ENCODE measurements at places on chromosomes 2 and 18. TPM values are rescaled to one million over a fixed set of nuclear protein-coding genes. Genes with fewer than 3 reads are reported as not detected.

DNA sequence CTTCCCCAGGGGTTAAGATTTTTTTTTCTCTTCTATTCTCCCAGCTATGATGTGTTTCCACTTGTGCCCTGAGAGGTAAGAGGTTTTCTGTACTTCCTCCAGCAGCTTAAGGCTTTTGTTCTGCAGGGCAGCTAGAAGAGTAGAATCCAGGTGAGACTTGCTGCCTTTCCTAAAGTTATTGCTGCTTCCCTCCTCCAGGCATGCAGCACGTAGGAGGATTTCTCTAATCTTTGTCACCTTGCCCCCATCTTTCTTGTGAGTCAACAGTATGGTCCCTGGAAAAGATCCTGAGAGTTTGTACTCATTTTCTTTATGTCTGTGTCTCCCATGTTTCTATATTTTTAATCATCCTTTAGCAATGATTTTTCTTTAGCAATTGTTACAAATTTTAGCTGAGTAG is 462.2 kb downstream of the SETBP1 start:
- no peaks in the 10 kb centered on the region for H3K36me3 ChIP-seq
- no peak overlapping the region for H3K4me3 ChIP-seq
- H3K27me3 ChIP-seq: no peaks in the 10 kb centered on the region
- H3K4me1 ChIP-seq: no peaks in the 10 kb centered on the region
- no peak overlapping the region for H3K27ac ChIP-seq

DNA sequence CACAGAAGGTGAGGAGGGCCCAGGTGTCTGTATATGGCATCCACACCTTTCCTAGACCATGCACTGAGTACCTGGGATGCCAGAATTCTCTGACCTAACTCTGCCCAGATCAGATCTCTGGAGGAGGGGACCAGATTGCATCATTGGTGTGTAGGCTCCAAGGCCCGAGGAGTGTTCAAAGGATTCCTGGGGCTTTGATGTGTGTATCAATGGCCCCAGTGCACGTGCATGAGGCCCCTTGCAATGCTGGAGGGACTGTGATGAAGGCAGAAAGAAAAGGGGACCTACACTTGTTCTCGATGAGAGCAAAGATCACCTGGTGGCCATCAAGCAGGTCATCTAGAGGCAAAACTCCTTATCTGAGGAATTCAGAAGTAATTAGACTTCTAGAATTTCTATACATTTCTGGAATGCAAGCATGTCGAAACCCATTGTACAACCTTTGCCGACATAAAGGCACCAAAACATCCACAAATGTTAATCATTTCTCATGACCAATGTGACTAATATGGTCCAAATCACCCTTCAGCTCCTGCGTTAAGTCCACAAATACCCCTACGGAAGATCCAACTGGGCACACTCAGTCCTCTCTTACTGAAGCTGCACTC is 123.5 kb downstream of the CHST9 start:
- no peak overlapping the region for H3K4me3 ChIP-seq
- no peak overlapping the region for H3K27ac ChIP-seq
- no peaks in the 10 kb centered on the region for H3K4me1 ChIP-seq
- H3K36me3 ChIP-seq: no peaks in the 10 kb centered on the region
- H3K27me3 ChIP-seq: no peaks in the 10 kb centered on the region
- DNase-seq: no peak

DNA sequence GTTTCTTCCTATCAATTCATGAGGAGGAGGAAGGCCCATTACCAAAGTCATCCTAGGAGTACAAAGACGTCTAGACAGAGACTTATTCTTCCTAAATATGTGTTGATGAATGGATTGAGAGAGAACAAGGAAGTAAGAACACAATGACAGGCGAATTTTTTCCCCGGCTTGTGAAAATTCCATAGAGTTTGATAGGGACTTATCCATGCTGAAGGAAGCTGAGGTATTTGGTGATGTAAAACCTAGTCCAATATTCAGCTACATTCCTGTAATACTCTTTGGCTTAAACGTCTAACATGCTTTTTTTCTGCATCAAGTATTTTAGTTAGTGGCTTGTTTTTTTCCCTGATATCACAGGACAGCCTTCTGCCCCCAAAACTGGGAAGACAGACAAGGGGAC is 121.9 kb upstream of the MYT1L start:
- H3K27ac ChIP-seq: no peak overlapping the region
- DNase-seq: no peak
- H3K27me3 ChIP-seq: no peaks in the 10 kb centered on the region
- no peaks in the 10 kb centered on the region for H3K36me3 ChIP-seq
- H3K4me3 ChIP-seq: no peak overlapping the region

DNA sequence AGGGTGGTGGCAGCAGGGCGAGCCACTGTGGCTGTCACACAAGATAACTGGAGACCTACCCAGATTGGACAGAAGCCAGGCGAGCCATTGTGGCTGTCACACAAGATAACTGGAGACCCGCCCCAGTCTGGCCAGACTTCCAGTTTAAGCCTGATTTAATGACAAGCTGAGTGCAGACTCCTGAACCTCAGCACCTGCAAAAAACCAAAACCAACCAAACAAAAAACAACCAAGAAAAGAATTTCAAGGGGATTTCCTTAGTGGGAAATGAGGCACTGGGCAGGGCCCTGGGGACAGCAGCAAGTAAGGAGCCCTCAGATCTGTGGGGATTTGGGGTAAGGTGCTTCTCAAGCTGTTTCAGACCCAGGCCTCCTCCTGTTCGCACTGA is 95.2 kb upstream of the BOD1L2 start:
- no peak overlapping the region for H3K27ac ChIP-seq
- H3K36me3 ChIP-seq: no peaks in the 10 kb centered on the region
- no peak overlapping the region for H3K4me3 ChIP-seq
- no peaks in the 10 kb centered on the region for H3K27me3 ChIP-seq

DNA sequence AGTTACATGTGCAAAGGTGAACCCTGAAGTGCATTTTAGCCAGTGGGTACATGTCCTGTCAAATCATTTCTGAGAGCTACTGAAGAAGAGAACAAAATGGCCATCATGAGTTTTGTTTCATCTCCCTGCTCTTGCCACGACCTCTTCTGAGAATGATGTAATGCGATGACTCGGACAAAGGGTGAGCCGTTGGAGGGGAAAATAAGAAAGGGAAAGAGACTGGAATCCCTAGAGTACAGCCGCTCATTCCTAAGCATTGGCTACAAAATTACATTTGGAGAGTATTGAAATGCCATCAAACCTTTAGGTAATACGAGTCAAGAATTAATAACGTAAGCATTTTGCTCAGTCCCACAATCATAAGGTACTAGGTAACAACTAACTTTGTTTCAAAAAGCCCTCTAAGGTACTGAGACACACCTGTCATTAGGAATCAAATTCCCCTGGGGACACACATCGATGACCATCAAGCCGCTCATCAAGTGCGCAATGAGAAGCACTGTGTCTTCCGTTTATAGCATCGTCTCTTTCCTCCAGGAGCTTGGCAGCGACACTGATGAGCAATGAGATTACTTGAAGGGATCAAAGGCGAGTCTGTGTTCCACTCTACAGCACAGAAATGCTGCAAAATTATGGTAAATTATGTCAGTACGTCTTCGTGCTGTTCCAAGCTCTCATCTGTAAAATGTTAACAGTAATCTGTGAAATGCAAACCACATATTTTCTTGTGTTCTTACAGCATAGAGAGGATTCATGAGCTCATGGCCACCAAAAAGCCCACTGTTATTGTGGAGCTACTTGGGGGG is 97.3 kb upstream of the PIEZO2 start:
- no peak overlapping the region for H3K4me3 ChIP-seq
- no peak overlapping the region for H3K27ac ChIP-seq
- no peaks in the 10 kb centered on the region for H3K4me1 ChIP-seq
- DNase-seq: no peak
- H3K27me3 ChIP-seq: no peaks in the 10 kb centered on the region
- no peaks in the 10 kb centered on the region for H3K36me3 ChIP-seq

DNA sequence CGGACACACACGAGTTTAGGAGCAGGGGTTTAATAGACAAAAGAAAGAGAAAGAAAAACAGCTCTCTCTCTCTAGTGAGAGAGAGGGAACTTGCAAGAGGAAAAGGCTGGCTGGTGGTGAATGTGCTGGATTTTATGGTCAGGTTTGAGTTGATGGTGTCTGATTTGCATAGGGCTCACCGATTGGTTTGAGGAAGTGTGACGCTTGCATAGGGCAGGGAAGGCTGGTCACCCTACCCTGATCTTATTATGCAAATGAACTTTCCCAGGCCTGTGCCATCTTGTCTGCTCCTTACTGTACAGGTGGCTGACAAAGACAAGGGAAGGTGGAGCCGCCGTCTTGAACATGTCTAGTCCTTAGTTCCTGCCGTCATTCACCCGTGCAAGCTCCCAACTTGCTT is 408.9 kb downstream of the RIT2 start:
- H3K4me3 ChIP-seq: no peak overlapping the region
- H3K4me1 ChIP-seq: no peaks in the 10 kb centered on the region
- no peaks in the 10 kb centered on the region for H3K27me3 ChIP-seq
- DNase-seq: no peak
- H3K36me3 ChIP-seq: no peaks in the 10 kb centered on the region

MRPL19 gene
- total RNA-seq: 75.0 TPM

- no peak overlapping the region for H3K4me3 ChIP-seq
- H3K4me1 ChIP-seq: no peaks in the 10 kb centered on the region
- DNase-seq: no peak
- no peaks in the 10 kb centered on the region for H3K27me3 ChIP-seq
- no peaks in the 10 kb centered on the region for H3K36me3 ChIP-seq
Observed at GRCh38 chr2:225367482-225367881, 32.0 kb upstream of the NYAP2 start.

DNA sequence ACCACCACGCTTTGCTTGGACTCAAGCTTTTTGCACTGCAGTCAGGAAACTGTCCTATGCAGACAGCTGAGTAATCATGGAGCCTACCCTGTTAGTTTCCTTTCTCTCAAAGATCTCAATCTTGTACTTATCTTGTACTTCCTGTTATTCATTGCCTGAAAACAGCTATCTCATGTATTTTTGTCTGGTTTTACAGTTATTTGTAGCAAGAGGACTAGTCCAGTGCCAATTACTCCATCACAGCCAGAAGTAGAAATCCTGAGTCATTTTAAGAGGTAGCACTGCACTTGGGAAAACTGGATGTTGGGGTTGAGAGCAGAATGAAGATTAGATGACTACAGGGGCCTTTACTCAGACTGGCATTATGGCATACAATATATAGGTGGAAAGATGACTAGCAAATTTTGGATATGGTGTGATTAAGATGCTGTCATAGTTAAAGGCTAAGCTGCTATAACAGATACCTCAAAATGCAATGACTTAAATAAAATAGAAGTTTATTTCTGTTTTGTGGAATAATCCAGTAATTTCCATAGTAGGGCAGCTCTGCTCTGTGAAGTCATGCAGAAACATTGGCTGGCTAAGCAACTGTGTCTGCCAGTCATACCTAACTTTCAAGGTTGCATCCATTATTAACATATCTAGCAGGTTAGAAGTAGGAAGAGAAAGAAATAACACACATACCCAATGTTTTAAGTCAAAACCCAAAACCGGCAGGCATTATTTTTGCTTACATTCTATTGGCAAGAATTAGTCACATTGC is 21.1 kb upstream of the CHMP3 start:
- peak overlapping the region; percentile 5 for H3K4me3 ChIP-seq
- H3K4me1 ChIP-seq: peaks cover 15% of the 10 kb centered on the region
- no peak for DNase-seq
- H3K27me3 ChIP-seq: peaks cover 3% of the 10 kb centered on the region
- peaks cover 8% of the 10 kb centered on the region for H3K36me3 ChIP-seq

- H3K27ac ChIP-seq: no peak overlapping the region
- no peaks in the 10 kb centered on the region for H3K27me3 ChIP-seq
- no peak for DNase-seq
- H3K4me3 ChIP-seq: no peak overlapping the region
- H3K36me3 ChIP-seq: no peaks in the 10 kb centered on the region
Observed at GRCh38 chr2:22817197-22817596, 567.8 kb upstream of the KLHL29 start.

SRBD1 gene
- 15.2 TPM for total RNA-seq

RGPD6 gene
- total RNA-seq: 21.7 TPM

RAB6C gene
- total RNA-seq: not detected

OR6B2 gene
- total RNA-seq: not detected

DNA sequence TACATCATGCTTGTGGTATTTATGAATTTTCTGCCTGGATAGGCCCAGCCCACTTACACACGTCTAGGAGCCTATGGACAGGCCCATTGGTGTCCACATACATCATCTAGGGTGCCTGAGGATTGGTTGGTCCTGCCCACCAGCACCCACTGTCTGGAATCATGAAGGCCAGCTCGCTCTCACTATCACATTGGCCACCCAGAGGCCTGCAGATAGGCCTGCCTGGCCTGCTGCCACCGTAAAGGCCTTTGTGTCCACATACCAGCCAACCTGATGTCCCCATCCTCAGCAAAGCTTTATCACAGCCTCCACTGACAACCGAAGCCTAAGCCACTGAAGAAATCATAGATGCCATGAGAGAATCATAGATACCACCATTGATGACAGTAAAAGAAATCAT is 40.2 kb downstream of the METTL21A start:
- no peak overlapping the region for H3K4me3 ChIP-seq
- no peaks in the 10 kb centered on the region for H3K27me3 ChIP-seq
- H3K4me1 ChIP-seq: peaks cover 36% of the 10 kb centered on the region
- no peak overlapping the region for H3K27ac ChIP-seq
- peaks cover 75% of the 10 kb centered on the region for H3K36me3 ChIP-seq

DNAH7 gene
- not detected for total RNA-seq

GRCh38 chr2:241272303-241273209 is 42.9 kb downstream of the HDLBP start:
- peak overlapping the region; percentile 50 for H3K27ac ChIP-seq
- peaks cover 33% of the 10 kb centered on the region for H3K36me3 ChIP-seq
- DNase-seq: peak; percentile 45
- peak overlapping the region; percentile 70 for H3K4me3 ChIP-seq

DNA sequence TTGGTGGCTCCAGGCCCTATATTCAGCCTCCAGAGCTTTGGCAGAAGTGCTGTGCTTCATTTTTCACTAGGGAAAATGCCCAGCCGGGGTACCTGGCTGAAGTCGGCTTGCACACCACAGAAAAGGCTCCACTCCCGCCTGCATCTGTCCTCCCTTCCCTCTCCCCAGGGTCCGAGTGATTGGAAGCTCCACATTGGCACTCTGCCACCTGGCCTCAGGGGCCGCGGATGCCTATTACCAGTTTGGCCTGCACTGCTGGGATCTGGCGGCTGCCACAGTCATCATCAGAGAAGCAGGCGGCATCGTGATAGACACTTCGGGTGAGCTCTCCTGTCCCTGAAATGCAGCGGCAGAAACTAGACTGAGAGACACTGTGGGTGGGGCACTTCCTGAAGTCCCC is 47.4 kb downstream of the IMPA2 start:
- no peak overlapping the region for H3K4me3 ChIP-seq
- no peaks in the 10 kb centered on the region for H3K36me3 ChIP-seq
- H3K27me3 ChIP-seq: no peaks in the 10 kb centered on the region
- no peak for DNase-seq
- H3K27ac ChIP-seq: no peak overlapping the region

GRCh38 chr18:40186677-40187076 is 1768.4 kb upstream of the PIK3C3 start:
- no peak overlapping the region for H3K27ac ChIP-seq
- no peak for DNase-seq
- H3K36me3 ChIP-seq: no peaks in the 10 kb centered on the region
- no peaks in the 10 kb centered on the region for H3K4me1 ChIP-seq
- no peaks in the 10 kb centered on the region for H3K27me3 ChIP-seq
- H3K4me3 ChIP-seq: no peak overlapping the region

GRCh38 chr2:228771774-228772173 is 499.3 kb downstream of the PID1 start:
- H3K27ac ChIP-seq: no peak overlapping the region
- H3K36me3 ChIP-seq: no peaks in the 10 kb centered on the region
- no peak overlapping the region for H3K4me3 ChIP-seq
- no peak for DNase-seq

- no peaks in the 10 kb centered on the region for H3K4me1 ChIP-seq
- H3K27ac ChIP-seq: no peak overlapping the region
- peaks cover 6% of the 10 kb centered on the region for H3K27me3 ChIP-seq
- H3K36me3 ChIP-seq: no peaks in the 10 kb centered on the region
Observed at GRCh38 chr2:109419960-109420370, 193.8 kb downstream of the SEPTIN10 start.

Data from activated T-helper 1 cell treated with anti-CD3 and anti-CD28 coated beads, Interleukin-12 subunit alpha, Interleukin-12 subunit beta, Interleukin-2, Interleukin-4 antibody, amounts not matched to agents 30 ng/mL and 10 ng/mL and 1 ng/mL, durations not matched to agents 14 hours and 24 hours and 36 hours (primary cell).